Fibroblast of the aortic adventitia (primary cell): ENCODE measurements at places on chromosomes 2 and 18.

- no peak for DNase-seq
Observed at GRCh38 chr18:54357082-54357659, 487 bp downstream of the STARD6 start.

DNA sequence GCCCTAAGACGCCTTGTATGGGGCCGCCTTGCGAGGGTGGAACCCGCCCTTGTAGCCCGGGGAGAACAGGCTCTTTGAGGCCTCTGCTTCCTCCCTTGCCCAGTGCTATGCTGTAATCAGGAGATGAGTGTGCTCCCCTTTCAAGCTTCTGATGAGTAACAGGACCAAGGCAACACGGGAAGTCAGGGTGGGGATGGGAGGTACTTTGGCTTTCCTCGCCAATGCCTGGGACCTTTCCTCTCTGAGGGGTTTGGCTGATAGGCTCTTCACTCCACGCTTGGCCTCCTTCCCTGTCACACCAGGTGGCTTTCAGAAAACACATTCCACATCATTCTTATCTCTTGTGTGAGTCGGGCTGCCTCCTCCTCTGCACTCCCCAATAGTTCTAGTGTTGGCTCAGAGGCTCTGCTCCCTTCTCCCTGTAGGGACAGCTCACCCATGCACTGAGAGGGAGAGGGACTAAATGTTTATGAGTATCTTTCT is 223.7 kb upstream of the TRIB2 start:
- peak; percentile 93 for DNase-seq

DNA sequence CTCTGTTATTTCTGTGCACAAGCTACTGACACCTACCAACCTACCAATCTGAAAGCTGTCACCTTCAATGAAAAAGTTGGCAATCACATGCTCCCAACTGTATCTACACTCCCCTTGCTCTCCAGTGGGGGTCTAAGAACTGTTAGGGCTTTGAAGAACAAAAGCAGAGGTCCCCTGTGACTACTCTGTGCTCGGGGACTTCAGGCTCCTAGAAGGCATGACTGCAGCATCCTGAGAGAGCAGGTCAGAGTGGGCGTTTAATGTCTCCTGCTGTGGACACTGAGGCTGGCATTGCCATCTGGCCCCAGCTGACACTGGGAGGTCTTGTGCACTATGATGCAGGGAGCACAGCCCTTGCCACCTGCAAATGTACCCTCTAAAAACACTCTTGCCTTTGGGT is 93.3 kb downstream of the ACTR2 start:
- no peak for DNase-seq

DNA sequence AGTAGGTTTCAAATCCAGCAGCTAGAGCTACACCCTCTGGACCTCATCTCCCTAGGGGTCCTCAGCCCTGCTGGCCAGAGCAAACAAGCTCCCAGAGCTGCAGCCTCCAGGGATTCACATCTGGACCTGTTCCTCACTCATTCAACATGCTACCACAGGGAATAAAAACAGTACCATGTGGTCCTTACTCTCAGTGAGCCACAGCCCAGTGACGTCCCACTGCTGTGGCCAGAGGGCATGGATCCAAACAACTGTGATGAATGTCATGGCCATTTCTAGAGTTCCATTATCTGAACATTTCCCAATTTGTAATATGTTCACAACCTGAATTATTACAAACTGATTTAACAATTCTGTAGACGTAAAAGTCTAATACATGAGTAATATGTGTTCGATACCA is 177.9 kb downstream of the TRABD2A start:
- DNase-seq, result no peak

GRCh38 chr2:233691443-233692433 is 952 bp upstream of the UGT1A6 start:
- DNase-seq, result no peak

GRCh38 chr2:111897924-111898702 is at the start of gene MERTK:
Gene MERTK, plus strand, starts transcription at chr2:111898607. Its CDS starts 129 bp downstream, at chr2:111898736.
- DNase-seq, result peak; percentile 30

DNA sequence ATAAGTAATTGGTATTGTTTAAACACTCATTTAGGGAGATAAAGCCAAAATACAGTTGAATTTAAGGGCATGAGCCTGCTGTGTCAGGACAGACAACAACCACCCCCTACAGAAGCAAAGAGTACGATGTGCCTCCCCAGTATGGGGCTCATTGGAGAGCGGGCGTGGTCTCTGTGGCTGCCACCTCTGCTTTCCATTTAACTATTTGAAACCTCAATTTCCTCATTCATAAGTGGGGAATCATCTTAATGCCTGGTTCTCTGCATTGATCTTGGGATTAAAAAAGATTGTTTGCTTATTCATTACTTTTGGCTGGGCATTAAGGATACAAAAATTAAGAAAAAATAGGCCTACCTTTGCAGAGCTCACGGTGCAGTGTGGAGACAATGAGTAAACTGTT is 21.4 kb downstream of the KCNS3 start:
- DNase-seq, result no peak

- no peak for DNase-seq
Observed at GRCh38 chr2:159004849-159005248, 36.4 kb downstream of the TANC1 start.

- DNase-seq, result peak; percentile 10
Observed at GRCh38 chr2:11532416-11533055, 1.3 kb upstream of the GREB1 start.

GRCh38 chr2:134023854-134024253 is 230.0 kb upstream of the MGAT5 start:
- no peak for DNase-seq

GRCh38 chr2:30354621-30355020 is 92.4 kb upstream of the LCLAT1 start:
- no peak for DNase-seq

DNA sequence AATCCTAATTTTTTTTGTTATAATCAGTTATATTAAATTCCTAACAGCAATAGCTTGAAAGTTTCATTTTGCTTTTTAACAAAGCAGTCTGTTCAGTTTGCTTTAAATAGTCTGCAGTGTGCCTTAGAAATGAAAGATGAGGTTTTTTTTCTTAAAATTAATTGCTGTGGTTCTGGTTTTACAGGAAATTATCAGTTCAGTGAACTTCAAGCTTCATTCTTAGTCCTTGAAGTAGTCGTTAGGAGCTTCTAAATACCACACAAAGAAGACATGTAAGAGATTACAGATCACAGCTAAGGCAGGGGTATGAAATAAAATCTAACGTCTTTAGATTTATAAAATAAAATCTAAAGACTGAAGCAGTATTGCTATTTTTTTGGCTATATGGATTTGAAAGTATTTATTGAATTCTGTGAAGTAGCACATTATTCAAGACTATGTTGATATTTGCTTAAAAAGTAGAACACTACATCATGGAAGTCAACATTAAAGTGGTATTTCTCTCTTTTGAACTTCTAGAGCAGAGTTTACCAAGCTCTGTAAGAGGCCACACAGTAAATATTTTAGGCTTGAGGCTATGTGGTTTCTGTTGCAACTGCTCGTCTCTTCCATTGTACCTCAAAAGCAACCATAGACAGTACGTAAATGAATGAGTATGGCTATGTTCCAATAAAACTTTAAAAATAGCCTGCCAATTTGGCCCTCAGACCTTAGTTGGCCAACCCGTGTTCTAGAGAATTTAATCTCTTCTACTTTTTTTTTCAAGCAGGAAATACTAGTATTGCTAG is 81.5 kb upstream of the STON1 start:
- peak; percentile 93 for DNase-seq

DNA sequence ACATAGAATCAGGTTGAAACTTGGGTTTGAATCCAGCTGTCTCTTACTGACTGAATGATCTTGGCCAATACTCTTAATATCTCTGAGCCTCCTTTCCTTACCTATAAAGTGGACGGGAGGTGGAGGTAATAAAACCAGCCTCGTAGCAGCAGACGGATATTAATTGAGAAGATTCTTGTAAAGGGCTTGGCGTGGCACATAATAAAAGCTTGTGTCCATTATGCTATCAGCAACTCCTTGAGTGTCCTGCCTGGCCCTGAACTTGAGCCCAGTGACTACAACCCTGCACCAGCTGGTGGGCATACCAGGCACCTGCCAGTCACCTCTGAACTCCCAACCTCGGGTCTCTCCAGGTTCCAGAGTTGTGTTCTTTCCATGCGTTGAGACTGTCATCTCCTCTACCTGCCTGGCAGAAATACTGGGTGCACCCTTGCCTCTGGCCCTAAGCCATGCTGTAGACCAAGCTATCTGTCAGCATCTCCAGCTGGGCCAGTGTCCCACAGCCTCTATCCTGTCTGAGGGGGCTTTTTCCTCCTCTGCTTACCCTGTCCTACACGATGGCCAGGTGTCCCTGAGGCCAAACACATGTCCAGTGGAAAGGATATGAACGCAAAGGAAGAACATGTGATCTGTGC is 9.7 kb downstream of the CAPN13 start:
- no peak for DNase-seq

- no peak for DNase-seq
Observed at GRCh38 chr18:58381676-58382411, 247.0 kb downstream of the ALPK2 start.

GRCh38 chr2:203599509-203599908 is 64.4 kb upstream of the RAPH1 start:
- DNase-seq, result no peak

- DNase-seq, result no peak
Observed at GRCh38 chr18:2979871-2980790, 32.8 kb downstream of the LPIN2 start.

DNA sequence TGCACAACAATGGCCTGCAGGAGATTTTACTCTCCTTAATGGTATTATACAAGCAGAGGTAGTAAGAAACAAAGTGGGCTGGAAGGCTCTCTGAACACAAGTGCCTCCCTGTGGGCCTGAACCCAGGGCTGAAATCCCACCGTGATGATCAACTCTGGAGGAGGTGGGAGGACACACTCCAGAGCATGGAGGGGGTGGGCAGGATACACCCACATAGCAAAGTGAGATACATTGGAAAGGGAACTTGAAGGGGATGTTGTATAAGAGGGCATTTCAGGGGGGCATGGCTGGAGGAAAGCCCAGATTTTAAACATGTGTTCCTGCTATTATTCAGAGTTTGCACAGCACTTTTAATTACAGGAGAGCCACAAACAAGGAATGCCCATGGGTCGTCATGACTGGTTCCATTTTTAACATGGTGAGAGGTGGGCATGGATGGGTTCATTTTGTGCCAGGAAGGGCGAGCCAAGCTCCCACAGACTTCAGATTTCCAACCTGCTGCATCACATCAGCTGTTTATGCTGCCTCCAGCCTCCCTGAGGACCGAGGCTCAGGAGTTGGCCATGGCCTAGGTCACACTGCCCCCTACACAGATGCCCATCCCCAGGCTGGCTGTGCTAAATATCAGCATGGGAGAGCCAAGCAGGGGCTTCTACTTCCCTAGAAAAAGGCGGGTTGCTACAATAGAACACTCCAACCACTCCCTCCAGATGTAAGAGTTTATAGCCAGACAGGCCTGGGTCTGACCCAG is 416.2 kb upstream of the ID2 start:
- DNase-seq, result no peak

DNA sequence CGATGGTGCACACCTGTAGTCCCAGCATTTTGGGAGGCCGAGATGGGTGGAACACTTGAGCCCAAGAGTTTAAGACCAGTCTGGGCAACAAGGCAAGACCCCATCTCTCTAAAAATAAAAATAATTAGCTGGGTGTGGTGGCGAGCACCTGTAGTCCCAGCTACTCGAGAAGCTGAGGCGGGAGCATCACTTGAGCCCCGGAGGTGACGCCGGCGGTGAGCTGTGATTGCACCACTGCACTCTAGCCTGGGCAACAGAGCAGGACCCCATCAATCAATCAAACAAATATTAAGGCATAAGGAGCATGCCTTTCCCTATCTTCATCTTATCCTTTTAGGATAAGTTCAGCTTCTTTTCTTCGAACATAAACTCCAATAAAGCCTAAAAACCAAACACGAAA is 1.1 kb downstream of the WDSUB1 start:
- DNase-seq, result no peak

DNA sequence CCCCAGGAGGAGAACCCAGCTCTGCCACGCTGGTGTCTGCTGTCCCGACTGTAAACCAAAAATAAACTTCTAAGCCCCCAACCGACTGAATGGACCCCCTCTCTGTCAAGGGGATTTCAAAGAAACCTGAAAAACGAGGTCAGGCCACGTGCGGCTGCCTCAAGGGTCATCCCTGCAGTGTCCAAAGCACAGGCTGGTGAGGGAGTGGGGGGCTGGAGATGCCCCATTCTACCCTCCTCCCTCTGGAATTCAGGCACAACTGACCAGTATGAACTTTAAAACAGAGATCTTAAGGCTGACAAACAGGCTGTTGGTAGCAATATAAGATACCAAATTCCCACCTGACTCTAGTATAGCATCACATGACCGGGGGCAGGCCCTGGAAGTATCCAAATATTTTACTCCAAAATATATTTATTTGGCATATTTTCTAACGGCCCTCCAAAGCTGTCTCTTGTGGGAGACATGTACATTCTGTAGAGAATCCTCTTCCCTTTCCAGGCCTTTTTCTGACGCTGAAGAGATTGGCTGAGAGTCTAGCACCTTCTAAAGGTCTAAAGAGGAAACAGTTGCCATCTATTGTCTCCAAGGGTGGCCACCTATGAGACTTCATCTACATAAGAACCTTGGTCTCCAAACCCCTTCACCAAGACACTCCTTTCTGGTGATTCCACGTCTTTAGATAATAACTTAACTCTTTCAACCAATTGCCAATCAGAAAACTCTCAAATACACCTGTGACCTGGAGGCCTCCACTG is 40.4 kb upstream of the CTDP1 start:
- DNase-seq, result no peak

DNA sequence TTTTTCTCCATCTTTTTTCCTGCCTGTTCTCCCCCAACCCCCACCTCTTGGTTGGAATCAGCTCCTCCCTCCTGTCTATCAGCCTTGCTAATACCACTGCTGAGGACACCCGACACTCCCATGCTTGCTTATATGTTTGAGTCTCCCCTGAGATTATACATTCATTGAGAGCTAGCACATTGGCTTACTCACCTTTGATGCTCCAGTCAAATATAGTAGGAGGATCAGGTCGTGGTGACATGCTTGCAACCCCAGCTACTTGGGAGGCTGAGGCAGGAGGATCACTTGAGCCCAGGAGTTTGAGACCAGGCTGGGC is 91.5 kb upstream of the CCBE1 start:
- DNase-seq, result no peak

GRCh38 chr2:241649404-241649803 is 11.9 kb downstream of the ATG4B start:
- DNase-seq, result no peak

- no peak for DNase-seq
Observed at GRCh38 chr2:37529830-37530415, 141.5 kb downstream of the CDC42EP3 start.

GRCh38 chr2:147925886-147926285 is 81.1 kb downstream of the ACVR2A start:
- DNase-seq, result peak; percentile 38

GRCh38 chr18:76466410-76466991 is 28.5 kb downstream of the ZNF516 start:
- no peak for DNase-seq

DNA sequence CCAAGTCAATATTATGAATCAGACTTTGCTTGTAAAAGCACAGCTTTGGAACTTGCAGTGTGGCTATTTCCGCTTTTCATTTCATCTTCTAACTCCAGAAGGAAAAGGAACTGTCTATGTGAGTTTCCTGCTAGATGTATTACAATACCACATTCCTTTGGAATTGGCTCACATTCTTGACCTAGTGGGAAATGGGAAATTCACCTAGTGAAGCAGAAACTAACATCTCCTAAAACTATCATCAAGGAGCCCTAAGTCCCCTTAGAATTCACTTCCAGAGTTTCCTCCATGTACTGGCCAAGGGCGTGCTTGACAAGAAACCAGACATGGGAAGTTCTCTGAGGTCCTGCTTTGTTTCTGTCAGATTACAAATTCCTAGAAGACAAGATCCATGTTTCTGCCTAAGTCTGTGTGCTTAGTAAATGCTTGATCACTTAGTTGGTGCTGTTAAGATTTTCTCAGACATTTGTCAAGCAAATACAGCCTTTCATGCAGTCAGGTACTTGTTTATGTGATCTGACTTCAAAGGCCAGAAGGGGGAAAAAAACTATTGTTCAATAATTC is 275.7 kb upstream of the FN1 start:
- DNase-seq, result peak; percentile 84
